ENCODE measurements at places on chromosomes 4 and X.

GRCh38 chr4:6446538-6447451 lies 25.6 kb downstream of the PPP2R2C start:
- DNase-seq = no peak

- peak; percentile 44 for DNase-seq
Observed at GRCh38 chrX:76148753-76149152, 24.1 kb upstream of the PBDC1 start.

GRCh38 chr4:189815404-189816192 lies 125.1 kb upstream of the FRG1 start:
- no peak for DNase-seq

- no peak for DNase-seq
Observed at GRCh38 chrX:134244043-134244442, 7.1 kb downstream of the CCDC160 start.

DNA sequence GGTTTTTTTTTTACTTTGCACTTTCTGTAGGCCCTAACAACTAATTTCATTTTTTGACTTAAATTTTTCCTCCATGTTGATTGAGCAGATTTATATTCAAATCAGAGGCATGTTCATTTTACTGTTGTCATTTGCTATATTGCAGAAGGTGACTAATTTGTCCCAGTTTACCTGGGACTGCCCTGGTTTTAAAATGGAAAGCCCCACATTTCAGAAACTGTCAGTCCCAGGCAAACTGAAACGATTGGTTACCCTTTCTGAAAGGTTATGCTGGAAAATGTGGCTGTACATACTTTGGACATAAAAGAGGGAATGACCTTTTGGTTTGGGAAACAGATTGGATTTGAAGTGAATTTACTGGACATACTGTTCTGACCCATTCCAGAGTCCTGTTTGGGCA lies 160.0 kb downstream of the SPCS3 start:
- no peak for DNase-seq
